Right ventricle myocardium inferior (tissue), 1 donor: ENCODE measurements at places on chromosomes 12 and 14. TPM values are rescaled to one million over a fixed set of nuclear protein-coding genes. Genes with fewer than 3 reads are reported as not detected.

The GLIPR1L2 gene
- total RNA-seq: 1.4 TPM

The PUS1 gene
- total RNA-seq: 9.4 TPM

The TCL1A gene
- total RNA-seq: not detected

The RNASE3 gene
- total RNA-seq: not detected

The EID3 gene
- 0.49 TPM for total RNA-seq

The PTPRO gene
- total RNA-seq: 1.3 TPM

The PLEKHG7 gene
- not detected for total RNA-seq

The TIGAR gene
- 16.5 TPM for total RNA-seq

DNA sequence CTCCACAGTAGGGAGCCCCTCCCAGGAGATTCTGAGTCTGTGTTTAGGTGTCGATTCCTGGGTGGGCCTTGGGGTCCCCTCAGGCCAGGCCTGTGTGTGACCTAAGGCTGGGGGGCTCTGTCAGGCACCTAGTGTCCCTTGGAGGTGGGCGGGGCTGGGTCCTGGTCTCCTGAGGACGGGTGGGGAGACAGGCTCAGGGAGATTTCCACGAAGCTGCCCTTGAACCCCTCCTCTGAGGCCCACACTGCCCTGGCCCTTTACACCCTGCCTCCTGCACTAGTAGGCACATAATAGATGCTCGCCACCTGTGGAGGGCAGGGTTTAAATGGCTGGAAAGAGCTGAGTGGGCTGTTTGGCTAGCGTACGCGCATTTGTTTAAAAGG, 32.9 kb downstream of the MEG3 start:
- DNase-seq: peak; percentile 32

GRCh38 chr12:97490141-97490540, 27.5 kb downstream of the RMST start:
- DNase-seq: no peak

DNA sequence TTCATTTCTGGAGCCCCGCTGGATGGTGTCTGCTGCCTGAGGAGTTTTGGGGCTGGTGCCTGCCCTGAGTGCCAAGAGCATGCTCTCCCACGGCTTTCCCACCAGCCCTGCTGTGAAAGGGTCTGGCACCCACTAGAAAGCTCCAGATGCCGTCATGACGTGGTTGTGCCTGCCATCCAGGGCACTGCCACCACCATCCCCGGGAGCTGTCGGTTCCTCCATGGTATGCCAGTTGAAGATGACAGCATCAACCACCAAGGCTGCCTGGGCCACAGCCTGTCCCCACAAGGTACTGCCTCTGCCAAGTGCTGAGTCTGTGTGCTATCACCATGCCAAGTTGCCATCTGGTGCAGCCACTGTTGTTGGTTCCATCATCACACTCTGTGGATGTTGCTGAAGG, 85.9 kb downstream of the TTC8 start:
- no peak for DNase-seq

DNA sequence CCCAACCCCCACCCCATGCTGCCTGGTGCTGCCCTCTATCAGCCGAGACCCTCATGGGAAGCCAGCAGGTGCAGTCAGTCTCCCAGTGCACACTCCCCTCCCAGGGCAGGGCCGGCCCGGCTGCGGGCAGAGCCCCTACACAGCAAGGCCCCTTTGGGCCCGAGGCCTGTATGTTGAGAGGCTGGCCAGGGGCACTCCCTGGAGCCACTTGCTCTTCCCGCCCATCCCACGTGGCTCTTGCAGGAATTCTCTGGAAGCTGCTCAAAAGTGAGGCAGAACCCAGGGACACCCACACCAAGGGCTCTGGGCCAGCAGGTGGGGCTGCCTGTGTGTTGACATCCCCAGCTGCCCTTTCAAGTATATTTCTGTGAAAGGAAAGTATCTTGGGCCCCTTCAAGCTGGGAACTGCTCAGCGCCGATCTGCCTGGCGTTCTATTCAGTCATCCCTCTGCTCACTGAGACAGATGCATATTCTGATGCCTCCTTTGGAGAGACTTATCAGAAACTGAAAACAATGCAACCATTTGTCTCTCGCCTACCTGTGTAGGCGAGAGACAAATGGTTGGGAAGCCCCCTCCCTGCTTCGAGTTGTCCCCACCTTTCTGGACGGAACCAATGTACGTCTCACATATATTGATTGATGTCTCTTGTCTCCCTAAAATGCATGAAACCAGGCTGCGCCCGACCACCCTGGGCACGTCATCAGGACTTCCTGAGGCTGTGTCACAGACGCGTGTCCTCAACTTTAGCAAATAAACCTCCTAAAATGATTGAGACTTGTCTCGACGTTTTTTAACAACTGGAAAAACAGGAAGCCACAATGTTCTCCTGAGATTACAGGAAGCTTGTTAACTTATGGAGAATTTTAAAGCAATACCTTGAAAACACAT, 6.0 kb downstream of the GPR132 start:
- DNase-seq: no peak

GRCh38 chr12:38123566-38124246, 192.9 kb upstream of the ALG10B start:
- no peak for DNase-seq

- no peak for DNase-seq
Measured at GRCh38 chr14:31781578-31781977, 220.4 kb downstream of the NUBPL start.

DNA sequence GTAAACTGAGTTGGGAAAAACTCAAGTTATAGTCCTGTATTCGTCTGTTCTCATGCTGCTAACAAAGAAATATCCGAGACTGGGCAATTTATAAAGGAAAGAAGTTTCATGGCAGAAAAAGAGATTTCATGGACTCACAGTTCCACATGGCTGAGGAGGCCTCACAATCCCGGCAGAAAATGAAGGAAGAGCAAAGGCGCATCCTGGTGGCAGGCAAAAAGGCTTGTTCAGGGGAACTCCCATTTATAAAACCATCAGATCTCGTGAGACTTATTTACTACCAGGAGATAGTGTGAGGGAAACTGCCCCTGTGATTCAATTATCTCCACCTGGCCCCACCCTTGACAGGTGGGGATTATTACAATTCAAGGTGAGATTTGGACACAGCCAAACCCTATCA, 292.6 kb upstream of the SYT1 start:
- no peak for DNase-seq

DNA sequence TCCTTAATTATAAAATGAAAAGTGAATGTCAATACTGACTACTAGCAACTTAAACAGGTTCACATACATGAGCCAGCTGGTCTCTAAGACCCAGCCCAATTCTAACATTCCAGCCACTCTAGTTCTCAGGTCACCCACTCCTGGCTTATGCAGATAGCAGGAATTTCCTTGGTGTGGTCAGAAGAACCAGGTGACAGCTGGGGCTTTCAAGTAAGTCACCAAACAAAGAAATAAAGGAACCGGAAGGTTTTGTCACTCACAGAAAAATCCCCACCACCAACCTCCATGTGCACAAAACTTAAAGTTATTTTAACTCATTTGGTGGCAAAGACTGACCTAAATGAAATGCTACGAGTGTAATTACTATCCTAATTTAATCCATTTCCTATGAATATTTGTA, 129.6 kb upstream of the CDKN3 start:
- no peak for DNase-seq

GRCh38 chr12:92506460-92506859, 196.3 kb upstream of the PLEKHG7 start:
- DNase-seq: no peak

DNA sequence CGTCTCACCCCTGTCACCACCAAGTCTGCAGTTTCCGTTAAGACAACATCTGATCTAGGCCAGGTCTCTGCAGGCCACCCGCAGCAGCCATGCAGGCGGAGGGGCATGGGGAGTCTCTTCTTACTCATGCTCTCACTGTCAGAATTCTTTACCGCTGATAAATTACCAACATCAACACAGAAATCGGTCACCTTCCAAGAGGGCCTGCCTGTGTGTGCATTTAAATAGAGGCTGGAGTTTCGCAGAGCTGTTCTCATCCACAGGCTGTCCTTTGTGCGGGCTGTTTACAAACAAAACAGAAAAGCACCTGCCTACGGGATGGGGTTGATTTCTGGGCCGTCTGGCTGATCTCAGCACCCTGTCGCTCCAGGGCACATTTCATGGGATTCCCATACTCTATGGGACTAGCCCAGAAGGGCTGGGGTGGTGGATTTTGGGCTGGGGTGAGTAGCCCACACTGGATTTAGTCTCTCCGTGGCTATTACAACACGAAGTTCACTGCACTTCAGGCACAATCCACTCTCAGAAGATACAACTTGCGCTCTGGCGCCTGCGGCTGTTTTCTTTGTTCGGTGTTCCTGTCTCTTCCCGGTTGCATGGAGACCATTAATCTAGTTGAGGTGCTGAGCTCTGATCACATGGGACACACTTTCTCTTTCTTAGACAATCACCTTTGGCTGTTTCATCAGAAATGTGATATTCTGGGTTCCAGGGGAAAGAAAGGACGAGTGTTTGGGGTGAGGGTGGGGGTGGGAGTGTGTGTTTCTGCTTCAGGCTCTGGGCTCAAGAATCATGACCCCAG, 331.1 kb downstream of the GLT1D1 start:
- DNase-seq: no peak

GRCh38 chr12:115440438-115440837, 756.5 kb upstream of the TBX3 start:
- DNase-seq: no peak

GRCh38 chr12:114955414-114956014, 271.5 kb upstream of the TBX3 start:
- no peak for DNase-seq

DNA sequence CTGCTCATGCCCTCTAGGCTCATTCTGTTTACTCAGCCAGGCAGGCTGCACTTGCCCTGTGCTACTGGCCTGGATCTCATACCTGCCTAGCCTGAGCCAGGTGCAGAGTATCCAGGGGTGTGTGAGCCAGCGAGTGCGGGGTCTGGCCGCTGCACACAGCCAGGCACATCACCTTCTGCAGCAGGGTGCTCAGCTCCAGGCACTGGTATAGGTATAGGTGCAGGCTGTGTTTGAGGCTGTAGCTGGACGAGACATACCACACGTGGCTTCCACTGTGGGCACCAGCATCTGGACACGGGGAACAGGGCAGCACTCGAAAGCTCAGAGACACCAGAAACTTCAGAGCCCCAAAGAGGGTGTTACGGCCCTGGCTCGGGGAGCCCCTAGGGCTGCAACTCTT, 424.2 kb downstream of the RERGL start:
- peak; percentile 40 for DNase-seq

GRCh38 chr12:97397008-97397407, 65.6 kb upstream of the RMST start:
- DNase-seq: no peak

- DNase-seq: no peak
Measured at GRCh38 chr14:61520576-61520975, 174.7 kb upstream of the HIF1A start.

GRCh38 chr12:21239866-21240265, 94.9 kb downstream of the SLCO1A2 start:
- DNase-seq: no peak

DNA sequence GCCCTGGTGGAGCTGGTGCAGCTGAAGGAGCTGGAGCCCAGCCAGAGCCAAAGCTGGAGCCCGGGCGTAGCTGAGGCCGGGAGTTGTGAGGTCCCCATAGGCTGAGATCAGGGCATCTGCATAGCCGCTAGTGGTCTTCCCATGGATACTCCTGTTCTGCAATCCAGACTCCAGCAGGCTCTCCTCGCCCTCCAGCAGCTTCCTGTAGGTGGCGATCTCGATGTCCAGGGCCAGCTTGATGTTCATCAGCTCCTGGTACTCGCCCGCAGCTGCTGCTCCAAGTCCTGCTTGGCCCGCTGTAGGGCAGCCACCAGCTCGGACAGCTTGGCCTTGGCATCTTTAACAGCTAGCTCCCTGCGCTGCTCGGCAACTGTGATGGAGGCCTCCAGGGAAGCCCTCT, 966.1 kb downstream of the FSCB start:
- peak; percentile 57 for DNase-seq

GRCh38 chr12:57810450-57810849, 8.1 kb downstream of the AVIL start:
- no peak for DNase-seq

- DNase-seq: no peak
Measured at GRCh38 chr14:39367387-39367751, 64.9 kb downstream of the FBXO33 start.

- no peak for DNase-seq
Measured at GRCh38 chr14:79781882-79782281, 429.4 kb downstream of the DIO2 start.

GRCh38 chr12:55706568-55707218, 1.0 kb downstream of the ITGA7 start:
- no peak for DNase-seq

DNA sequence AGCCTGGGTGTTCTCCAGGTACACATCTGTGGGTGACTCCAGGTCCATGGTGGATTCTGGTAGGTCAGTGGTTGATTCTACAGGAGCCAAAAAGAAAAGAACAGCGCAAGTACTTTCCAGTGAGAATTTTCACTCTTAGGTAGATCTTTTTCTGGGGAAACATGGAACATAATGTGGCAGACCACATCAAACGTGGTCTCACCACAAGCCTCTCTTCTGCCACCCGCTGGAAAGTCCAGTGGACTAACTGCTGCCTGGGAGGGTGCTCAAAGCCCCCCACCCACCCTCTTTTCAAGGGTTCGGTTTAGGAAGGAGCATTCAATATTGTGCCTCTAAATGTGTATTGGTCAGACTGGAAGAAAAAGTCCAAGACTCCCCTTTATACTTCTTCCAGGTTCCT, 36.1 kb upstream of the PRB2 start:
- DNase-seq: no peak

DNA sequence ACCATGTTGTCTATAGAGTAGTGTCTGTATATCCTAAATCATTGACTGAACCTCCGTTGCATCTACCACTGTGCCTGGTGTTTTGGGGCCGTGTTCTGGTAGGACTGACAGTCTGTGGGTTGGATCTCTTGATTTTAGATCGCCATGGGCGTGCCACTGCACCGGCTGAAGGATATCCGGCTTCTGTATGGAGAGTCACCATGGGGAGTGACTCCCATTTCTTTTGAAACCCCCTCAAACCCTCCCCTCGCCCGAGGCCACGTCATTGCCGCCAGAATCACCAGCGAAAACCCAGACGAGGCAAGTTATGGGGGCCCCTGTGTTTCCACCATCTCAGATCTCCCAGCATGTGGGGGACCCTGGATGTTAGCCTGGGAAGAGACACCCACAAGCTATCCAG, 69.1 kb downstream of the ACACB start:
- DNase-seq: no peak

GRCh38 chr12:3288690-3289089, 202.3 kb upstream of the PRMT8 start:
- no peak for DNase-seq
